ENCODE measurements at places on chromosomes 1 and 21.
A peak's percentile ranks its signal among the peaks of the same experiment; 100 is the strongest.

DNA sequence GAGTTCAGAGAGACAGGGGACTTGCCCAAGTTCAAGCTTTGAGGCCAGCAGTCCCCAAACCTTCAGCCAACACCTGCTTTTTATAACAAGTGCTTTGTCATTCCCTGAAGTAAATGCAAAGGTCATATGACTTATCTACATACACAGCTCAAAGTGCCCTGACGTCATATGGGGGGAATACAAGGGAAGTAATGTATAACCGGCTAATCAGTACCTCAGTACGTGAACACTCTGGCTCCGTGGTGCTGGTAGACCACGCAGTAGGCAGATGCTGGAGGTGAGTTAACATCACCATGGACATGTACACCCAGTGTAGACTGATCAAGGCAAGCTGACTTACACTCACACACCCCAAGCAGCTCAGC, 60.0 kb downstream of the BACE2 start:
- DNase-seq, result no peak

- DNase-seq, result no peak
Observed at GRCh38 chr1:93749894-93750301, 68.3 kb upstream of the BCAR3 start.

DNA sequence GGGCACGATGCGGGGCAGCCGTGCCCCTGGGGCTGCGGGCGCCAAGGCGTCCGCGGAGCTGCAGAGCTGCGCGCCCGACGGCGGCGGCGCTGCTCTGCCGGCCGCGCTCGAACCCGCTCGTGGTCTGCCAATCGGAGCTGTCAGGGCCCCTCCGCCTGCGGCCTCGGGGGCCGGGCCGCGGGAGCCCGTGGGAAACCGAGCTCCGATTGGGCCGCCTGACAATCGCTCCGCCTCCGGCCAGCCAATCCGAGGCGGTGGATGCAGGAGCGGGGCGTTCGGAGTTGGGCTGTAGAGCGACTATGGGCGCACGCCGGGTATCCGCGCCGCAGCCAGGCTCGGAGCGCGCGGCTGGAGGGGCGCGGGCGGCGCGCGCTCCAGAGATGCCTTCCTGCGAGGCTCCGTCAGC, 100.5 kb upstream of the SOD1 start:
- DNase-seq, result peak; percentile 90

DNA sequence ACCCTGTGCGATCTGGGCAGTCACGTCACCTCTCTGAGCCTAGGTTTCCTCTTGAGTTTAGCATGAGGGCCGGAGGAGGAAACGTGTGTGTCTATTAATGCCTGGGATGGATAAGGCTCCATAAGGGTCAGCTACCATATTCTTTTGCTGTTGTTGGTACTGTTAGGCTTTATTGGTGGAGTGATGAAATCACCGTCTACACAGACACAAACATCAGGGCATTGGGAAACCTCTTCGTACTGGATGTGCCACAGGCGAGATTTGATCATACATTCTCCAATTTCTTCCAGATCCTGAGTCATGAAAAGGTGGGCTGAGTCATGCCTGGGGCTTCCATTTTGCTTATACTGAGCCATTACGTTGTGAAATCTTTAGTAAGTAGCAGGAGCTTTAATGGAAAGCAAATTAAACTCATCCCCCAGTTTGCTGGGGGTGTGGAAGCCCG, 24.9 kb upstream of the GRHL3 start:
- DNase-seq, result no peak

GRCh38 chr1:33331444-33332356, 10.8 kb upstream of the A3GALT2 start:
- no peak for DNase-seq

DNA sequence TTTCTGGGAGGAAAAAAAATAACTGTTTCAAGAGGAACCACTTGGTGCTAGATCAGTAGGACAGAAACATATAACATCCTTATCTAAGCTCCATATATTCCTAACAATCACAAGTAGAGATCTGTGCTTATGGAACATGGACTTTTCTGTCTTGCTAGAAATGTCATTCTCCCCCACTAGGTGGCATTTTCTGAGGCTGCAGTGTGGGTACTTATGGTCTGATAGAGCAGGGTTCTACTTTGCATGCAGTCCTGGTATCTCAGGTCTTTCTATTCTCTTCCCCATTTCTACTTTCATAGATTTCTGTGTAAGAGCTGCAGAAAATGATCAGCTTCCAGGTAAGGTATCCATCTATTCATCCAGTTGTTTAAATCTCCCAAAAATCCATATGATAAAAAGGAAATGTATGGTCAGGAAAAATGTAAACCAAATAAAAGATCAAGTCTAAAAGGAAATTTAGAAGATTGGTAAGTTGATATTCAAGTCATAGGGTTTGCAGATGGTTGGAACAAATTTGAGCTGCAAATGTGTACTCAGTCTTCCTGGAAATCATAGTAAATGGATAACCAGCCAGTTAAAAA, 1.5 kb downstream of the ZNF684 start:
- DNase-seq, result no peak

DNA sequence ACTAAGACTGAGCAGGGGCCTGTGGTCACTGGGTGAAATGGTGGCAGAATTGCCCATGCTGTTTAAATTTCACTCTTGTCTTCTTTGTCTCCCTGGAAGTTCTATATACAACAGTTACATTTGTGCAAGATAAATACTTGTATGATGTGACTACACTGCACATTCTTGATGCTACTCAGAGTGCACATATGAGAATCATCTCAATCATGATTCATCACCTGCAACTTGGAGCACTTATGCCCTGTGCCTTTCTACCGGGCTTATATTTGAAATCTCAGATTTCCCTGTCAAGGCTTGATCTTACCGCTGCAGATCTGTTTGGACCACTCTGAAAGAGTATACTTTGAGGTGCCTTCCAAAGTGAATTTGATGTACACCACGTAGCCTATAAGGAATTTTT, 10.6 kb downstream of the PGM1 start:
- no peak for DNase-seq

GRCh38 chr1:53410100-53410541, 49.1 kb upstream of the DMRTB1 start:
- DNase-seq, result no peak

DNA sequence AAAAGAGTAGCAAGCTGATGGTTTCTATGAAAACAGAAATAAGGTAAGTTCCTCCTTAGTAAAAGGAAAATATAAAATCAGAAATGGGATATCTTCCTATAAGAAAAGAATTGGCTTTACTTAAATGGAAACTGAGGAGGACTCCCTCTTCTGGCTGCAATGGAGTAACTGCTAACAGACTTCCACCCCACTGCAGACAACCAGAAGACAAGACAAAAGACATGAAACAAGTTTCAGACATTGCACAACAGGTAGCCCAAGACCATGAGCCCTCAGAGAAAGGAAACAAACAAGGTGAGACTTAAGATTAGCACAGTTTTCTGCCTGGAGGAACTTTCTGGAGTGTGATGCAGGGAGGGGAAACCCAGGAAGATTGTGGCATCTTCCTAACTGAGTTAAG, 17.0 kb upstream of the OLFML2B start:
- no peak for DNase-seq

DNA sequence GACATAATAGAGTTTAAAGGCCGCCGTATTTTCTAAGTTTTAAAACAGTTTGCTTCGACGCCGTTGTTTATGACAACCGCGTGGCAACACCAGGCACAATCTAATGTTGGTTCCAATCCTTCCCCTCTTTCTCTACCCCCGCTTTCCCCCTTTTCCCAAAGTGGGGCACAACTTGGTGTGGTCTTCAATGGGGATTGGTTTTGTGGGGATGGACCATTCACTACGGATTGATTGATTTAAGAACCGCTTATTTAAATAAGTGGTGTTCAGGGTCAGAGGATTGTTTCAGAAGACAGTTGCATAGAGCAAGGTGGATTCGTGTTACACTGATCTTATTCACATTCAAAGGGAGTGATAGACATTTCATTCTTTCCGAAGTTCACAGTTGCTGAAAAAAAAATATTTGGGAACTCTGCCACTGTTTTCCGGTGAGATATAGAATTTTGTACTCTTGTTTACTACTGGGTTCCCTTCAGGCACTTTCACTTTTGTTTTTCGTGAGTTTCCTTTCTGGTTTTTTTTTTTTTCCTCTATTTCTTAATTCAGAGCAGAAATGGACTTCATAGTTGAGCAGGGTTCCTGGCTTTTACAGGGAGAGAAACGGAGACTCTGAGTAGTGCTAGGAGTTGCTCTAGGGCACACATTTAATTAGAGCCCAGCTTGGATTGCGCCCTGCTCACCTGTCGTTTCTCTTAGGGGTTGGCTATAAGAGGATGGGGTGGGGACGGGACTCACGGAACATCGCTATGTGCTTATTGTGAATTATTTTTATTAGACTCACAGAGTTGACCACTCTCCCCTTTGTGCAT, 79.6 kb upstream of the AK4 start:
- no peak for DNase-seq

DNA sequence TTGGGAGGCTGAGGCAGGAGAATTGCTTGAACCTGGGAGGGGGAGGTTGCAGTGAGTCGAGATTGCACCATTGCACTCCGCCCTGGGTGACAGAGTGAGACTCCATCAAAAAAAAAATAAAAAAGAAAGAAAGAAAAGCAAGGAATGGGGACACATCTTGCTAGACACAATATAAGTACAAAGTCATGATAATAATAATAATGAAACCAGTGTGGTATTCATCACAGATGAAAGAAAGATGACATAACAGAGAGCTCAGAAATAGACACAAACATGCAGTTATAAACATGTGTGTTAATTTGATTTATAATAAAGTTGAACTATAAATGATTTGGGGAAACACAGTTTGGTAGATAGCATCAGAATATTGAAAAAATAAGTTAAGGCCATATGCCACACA, 264.1 kb downstream of the SRGAP2C start:
- DNase-seq, result no peak

- no peak for DNase-seq
Observed at GRCh38 chr1:158095737-158096335, 84.9 kb upstream of the CD1D start.

GRCh38 chr1:48810740-48811139, 34.0 kb upstream of the BEND5 start:
- no peak for DNase-seq

DNA sequence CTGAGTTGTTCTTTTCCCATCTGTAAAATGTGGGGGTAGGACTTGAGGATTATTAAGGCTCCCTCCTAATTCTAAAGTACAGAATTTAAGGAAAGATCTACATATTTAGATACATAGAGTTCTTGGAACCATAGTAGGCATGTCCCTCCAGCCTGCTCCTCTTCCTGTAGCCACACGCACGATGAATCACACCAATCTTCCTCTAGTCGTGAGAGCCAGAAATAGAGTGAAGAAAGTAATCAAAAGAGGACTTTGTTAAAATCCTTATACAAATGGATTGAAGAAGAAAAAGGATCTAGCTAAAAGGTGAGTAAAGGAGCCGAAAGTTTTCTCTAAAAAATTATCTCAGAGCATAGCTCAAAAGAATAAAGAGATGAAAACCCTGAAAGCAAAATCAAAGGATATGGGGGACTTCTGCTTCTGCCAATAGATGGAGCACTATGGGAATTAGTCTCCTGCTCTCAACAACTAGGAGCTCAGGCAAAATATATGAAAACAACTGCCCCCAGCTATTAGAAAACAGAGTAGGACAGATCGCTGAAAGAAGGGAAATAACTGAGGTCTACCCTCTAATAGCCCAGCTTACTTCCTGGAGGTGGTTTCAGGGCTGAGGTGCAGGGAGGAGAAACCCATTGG, 8.5 kb downstream of the C1orf141 start:
- no peak for DNase-seq

DNA sequence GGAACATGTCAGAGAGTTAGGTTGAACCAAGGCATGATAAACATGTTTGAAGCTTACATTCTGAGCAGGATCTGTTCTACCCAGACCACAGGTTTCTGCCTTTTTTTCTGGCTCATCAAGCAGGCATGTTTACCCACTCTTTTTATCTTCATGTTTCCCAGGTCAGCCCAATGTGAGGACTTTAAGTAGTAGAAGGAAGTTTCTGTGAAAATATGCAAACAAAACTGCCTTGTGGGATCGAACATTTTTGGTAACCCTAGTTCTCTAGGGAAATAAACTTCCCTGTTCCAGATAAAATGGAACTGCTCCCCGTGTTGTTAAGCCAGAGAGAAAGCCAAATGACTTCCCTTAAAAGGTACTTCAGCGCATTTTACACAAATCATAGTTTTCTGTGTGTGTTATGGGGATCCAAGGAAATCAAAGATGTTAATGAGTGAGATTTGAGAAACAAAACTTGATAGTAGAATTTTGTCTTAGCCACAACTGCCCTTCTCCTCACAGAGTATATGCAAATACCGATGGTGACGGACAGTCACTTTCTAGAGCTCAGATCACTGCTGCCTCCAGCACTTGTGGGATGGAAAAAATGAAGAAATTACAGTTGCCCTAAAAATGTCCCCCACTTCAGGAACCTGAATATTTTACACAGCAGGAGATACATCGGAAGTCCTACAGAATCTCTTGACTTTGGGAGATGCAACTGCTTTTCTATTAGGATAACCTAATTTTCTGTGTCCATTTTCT, 765 bp upstream of the HIPK1 start:
- DNase-seq, result no peak

- DNase-seq, result no peak
Observed at GRCh38 chr1:52059321-52059720, 3.2 kb downstream of the BTF3L4 start.

DNA sequence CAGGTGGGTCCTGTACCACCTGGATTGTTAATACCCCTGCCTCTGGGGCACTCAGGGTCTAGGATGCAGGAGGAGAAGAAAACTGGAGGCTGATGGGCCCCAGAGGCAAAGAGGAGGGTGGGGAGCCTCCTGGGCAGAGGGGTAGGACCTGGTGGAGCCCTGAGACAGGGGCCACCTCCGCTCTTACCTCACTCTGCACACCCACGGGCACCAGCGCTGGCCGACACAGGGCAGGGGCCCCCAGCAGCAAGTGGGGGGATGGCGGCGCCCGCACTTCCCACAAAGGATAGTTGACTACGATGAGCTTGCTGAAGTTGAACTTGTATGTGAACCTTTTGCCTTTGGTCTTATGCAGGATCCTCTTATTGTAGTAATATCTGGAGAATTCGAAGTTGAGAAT, 1.1 kb downstream of the ETV3L start:
- no peak for DNase-seq

DNA sequence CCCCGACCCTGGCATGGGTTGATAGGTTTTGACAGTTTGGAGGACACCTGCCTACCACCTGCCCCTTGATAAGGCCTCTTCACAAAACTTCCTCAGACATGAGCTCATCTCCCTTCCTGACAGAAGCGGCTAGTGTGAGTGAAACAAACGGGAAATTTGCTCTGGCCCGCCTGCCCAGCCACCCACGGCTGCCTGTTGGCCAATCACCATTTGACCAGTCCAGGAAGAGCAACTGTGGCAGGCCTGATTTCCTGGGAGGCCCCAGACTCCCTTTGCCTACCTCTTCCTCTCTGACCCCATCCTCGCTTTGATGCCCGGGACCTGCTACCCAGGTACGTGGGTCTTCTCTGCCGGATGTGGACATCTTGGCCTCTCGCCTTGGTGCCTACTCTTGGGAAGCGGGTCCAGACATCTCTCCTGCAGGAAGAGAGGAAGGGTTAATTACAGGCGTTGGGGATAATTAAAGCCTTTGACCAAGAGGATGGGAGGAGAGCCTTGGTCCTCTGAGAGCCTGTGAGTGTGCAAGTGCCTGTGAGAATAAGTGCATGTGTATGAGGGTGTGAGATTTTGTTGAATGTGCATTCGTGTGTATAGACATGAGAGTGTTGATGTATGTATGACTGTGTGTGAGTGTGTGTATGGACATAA, 1.1 kb upstream of the EPHA2 start:
- no peak for DNase-seq

GRCh38 chr1:28887419-28887834, 26.9 kb upstream of the EPB41 start:
- DNase-seq, result peak; percentile 50

GRCh38 chr1:59816318-59816878, 1.6 kb downstream of the HOOK1 start:
- DNase-seq, result no peak

- DNase-seq, result no peak
Observed at GRCh38 chr1:53614231-53615021, 124.5 kb downstream of the GLIS1 start.
